ENCODE measurements at places on chromosomes 1 and 21. TPM values are rescaled to one million over a fixed set of nuclear protein-coding genes. Genes with fewer than 3 reads are reported as not detected.

The CD53 gene
- total RNA-seq: 93.6 TPM

The RAB3B gene
- not detected for total RNA-seq

The RGS7 gene
- not detected for total RNA-seq

The KCNE1 gene
- 7.3 TPM for total RNA-seq

The NPR1 gene
- 156 TPM for total RNA-seq

The S100A2 gene
- total RNA-seq: 0.58 TPM

The TPTE gene
- not detected for total RNA-seq

The PPM1J gene
- total RNA-seq: 0.61 TPM

DNA sequence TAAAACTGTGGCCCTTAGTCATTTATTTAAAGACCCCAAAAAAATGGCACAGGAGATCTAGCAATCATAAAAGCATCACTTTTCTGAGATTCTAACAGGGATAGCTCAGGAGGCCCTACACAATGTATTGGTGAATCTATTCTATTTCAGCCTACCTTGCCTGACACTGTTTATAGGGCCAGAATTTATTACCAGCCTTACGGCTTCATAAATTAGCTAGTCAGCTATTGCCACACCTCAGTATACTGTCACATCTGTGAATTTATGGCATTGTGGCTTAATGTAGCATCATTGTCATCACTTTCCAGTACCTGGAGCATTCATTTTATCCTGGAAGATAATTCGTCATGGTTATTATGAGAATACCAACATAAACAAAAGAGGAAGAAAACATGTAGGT is 121.2 kb upstream of the ERG start:
- DNase-seq: no peak

DNA sequence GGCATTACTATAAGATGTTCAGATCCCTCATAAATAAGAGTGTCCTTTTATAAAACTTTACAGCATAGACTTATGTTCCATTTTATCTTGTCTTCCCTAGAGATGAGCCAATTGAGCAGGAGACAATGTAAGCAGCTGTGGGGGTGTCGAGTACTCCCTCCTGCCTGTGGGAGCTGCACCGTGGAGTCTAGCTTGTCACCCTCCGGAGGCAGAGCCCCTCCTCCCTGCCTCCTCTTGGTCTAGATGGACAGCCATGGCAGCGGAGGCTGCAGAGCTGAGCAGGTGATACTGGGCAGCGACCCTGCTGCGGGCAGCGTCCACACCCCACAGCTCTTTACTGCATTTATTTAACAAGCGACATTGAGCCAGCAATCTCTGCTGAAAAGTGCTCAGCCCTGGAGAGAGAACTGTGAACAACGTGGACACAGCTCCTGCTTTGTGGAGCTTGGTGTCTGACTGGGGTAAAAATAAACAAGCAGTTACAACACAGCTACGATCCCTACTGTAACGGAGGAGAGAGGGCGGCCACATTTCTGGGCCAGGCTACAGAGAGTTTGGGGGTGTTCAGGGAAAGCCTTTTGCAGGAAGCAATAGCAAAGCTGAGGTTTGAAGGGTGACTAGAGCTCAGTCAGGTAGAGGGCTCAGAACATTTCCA is 12.8 kb upstream of the KIF21B start:
- DNase-seq: no peak

DNA sequence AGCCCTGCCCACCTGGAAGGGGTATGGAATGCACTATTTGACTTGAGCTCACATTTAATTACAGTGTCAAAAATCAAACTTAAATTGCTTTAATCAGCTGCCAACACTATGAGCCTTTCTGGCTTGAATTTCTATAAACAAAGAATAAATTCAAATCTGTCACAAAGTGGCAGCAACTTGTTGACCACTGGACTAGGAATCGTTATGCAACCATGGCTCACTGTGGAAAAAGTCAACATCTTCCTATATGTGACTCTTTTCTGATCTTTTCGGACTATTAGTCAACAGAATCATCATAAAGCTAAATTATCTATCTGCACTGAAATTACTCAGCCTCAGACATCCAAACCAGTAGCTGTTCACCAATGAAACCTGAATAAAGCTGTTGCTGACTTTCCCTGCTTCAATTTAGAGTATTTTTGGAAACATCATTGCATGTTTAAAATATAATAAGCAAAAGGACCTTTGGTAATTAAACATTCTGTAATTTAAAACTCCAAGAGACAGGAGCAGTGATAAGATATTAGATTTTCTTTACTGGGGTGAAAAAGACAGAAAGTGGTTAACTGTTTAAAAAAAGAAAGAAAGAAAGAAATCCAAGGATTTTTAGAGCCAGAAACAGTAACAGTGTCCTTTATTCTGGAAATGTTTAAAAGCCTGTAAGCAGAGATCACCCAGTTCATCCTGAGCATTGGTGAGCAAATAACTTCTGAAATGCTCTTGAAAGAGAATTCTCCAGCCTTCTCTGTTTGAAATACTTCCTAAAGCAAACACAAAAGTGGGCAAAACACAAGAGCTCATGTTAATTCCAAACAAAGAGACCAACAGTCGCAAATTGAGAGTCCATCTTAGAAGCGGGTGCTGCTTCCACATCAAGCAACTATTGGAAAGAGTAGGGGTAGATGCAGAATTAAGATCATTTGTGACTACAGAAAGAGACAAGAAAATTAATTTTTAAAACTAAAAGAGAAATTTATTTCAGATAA is 26.2 kb upstream of the ERG start:
- DNase-seq: no peak

- no peak for DNase-seq
Observed at GRCh38 chr1:2380816-2381591, 10.3 kb downstream of the MORN1 start.

DNA sequence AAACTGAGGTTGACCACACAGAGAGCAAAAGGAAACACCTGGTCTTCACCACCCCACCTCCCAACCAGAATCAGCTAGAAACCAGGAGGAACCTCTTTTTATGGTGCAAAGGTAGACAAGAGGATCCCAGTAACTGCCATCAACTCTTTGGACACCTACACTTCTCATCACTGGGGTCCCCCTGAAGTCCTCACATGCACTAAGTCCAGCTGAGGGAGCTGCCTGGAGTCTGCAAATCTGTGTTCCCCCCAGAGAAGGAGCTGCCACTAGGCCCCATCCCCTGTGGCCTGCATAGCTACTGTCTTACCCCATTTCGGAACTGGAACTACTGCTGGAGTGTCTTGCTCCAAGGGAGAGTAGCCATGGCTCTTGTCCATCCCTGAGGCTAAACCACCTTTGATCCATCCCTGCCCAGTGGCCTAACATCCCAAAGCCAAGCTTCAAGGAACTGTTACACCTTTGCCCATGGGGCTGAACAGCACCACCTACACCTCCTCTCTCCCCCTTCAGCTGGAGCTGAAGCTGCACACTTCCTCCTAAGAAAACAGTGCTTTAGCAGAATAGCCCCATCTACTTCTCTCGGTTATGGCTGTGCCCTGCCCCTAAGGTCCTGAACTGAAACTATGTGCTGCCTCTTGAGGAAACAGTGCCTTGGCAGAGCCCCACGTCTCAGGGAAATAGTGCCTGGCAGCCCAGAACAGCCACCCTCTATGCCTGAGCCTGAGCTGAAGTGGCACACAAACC is 85.4 kb upstream of the CD53 start:
- no peak for DNase-seq

DNA sequence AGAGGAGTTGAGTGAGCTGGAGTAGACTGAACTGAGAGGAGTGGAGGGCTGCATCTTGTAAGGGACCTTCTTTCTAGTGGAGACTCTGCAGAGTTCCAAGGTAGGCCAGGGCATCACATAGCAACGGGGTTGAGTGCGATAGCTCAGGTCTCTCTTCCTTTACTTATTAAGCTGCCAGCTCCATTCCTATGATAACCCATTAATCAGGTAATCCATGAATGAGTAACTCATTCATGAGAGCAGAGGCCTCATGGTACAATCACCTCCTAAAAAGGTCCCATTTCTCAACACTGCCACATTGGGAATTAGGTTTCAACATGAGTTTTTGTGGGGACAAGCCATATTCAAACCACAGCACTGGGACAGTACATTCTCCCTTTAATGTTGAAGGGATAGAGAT is 21.3 kb downstream of the VN1R5 start:
- DNase-seq: no peak

- no peak for DNase-seq
Observed at GRCh38 chr1:9207715-9208114, 26.9 kb upstream of the H6PD start.

DNA sequence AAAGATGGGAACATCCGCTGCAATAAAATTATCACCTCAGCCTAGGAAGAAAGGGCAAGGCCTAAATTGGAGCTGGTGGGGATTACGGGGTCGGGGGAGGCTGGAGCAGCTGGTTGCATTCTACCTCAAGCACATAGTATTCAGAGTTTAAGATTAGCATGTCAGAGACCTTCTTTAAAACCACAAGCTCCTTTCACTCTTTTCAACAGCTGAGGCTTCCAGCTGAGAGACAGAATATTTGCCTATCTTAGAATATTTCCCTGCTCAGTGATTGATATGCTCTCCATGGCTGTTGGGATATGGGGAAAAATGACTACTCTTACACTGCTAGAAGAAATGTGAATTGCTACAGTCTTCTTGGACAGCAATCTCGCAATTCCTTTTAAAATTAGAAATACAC is 248.6 kb downstream of the TBX15 start:
- DNase-seq: no peak

DNA sequence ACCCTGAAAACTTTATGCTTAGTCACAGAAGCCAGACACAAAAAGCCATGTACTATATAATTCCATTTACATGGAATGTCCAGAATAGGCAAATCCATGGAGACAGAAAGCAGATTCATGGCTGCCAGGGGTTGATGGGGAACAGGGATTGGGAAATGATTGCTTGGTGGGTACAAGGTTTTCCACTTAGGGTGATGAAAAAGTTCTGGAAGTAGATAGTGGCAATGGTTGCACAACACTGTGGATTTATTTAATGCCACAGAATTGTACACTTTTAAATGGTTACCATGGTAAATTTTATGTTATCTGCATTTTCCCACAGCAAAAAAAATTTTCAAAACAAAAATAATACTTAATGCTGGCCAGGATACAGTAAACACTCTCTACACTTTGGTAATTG is 40.6 kb downstream of the ENAH start:
- DNase-seq: no peak

DNA sequence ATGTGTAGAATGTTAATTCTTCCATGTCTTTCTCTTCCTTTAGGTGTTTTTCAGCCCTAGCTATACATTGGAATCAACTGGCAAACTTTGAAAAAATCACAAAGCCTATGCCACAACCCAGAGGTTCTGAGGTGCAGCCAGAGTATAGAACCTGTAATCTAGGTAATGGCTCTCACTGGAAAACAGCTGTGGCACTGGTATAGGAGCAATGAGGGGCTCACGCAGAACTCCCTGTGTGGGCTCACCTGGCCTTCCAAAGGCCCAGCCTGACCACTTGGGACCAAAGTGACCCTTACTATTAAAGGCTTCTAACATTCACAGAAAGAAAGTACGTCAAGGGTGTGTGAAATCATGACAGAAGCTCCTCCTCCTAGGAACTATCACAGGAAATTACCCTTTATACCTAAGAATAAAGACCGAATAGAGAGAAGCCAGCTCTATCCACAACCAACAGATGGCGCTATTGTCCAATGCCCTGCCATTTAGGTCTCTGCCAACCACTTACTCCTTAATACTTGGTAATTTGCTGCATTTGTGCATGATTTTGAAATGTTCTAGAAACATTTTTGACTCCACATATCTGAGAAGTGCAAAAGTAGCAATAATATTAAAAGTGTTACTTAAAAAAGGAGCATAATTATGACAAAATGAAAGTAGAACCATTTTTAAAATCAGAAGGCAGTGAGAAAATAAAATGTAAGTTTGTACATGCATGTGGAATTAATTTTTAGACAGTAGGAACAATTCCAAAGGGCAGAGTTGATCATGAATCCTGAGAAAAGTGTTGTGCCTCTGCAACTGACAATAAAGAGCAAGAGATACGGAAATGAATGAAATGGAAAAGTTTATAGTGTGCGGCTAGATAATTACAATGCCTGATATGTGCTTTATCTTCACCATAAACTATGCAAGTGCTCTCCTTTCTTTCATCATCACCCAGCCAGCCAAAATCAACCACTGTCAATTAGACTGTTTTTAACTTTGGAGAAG is 93.1 kb upstream of the HAO2 start:
- no peak for DNase-seq

- DNase-seq: peak; percentile 69
Observed at GRCh38 chr1:161089251-161089924, at the start of gene NECTIN4. TSS of gene NECTIN4 (minus strand) at chr1:161089558. CDS start at chr1:161089296, 262 bp downstream.

DNA sequence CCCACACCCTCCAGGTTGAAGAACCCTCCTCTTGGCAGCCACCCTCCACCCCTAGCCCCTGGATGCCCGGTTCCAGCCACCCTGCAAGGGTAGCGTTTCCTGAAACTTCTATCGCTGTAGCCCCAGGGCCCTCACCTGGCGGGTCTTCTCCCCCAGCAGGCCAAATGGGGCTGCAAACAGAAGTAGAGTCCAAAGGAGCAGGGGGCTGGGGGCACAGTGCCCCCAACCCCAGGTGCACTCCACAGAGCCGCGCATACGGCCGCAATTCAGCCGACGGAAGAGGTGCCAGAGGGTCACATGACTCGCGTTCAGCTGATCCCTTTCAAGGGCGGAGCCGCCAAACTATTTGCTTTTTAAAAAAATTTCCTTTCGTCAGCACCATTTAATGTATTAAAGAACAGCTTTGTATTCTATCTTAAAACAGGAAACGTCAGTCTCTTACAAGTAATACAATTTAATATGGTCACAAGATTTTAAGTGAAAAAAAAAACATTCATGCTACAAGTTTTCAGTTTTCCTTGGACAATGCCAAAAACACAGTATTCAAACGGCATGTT is at the start of gene GLMP:
TSS of gene GLMP (minus strand) at position 289 of the 557 bp plus-strand sequence. CDS start at position 255, 34 bp downstream.
- peak; percentile 79 for DNase-seq

DNA sequence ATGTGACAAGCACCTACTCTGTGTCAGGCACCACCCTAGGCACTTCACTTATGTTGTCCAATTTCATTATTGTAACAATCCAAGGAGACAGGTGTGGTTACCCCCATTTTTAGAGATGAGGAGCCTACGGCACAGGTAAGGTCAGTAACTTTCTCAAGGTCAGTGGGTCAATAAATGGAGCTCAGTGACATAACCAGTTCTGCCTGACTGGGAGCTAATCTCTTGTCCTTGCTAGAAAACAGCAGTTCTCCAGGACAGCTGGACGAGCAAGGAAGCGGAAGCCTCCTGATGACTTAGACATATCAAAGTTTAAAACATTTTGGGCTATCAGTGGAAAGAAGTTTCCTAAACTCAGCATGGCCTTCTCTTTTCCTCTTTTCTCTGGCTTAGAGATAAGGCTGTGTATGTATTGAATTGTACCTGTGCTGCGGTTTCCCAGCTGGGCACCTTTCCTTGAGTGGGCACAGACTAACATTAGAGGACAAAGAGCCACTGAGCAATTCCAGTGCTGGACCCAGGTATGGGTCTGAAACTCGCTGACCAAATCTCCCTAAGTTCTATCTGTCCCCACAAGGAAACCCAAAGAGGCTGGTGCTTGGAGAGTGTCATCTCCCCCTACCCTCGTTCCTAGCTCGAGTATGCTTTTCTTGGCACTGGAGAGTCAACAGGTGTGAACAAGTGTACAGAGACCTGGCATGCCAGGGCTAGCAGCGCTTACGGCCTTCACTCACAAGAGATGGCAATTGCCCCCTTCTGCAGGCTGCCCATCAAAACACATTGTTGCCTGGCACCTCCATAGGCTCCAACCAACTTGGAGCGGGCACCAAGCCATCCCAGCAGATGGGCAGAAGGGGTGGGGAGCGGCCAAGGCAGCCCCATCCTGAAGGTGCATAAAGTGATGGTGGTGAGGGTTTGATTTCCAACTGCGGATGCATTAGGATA is 456.1 kb upstream of the PROX1 start:
- DNase-seq: no peak

Measured in mesenteric fat pad (tissue), 1 donor.